Esophagus mucosa (tissue), 1 donor: ENCODE measurements at places on chromosomes 12 and 14.

GRCh38 chr12:7128681-7129286, at the start of gene RBP5:
TSS of gene RBP5 (minus strand) at chr12:7128889. CDS start at chr12:7128775, 114 bp downstream.
- no peak for ATAC-seq

DNA sequence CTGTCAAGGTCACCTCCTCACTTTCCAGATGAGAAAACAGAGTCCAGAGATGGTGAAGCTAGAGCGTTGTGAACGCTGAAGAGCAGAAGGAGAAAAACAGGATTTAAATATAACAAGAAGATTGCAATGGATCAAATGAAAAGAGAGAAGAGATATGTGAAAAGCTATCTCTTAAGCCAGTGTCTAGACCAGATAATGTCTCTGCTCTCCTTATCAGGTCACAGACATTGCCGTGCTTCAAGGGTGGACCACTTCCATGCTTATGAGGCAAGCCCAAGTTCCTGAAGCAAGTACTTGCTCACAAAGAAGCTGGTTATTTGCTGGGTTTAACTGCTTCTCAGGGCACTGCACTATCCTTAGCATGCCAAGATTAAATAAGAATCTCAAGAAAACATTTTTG, 31.6 kb upstream of the FRS2 start:
- no peak for ATAC-seq

DNA sequence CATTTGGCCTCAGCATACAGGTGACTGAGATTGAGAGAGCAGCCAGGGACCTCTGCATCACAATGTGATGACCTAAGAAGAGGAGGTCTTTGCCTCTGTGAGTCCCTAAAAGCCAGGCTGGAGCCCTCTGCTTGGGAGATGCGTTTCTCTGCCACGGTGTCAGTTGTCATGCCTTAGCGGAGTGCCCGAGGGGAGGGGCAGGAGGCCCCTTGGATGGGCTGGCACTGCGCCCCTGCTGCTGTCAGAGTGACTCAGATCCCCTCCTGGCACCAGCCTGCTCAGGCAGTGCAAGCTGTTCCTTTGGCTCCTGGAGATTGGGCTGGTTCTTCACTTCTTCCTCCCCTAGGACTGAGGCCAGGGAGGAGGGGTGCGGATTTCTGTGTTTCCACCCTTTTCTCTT, 64.9 kb upstream of the KCNA5 start:
- no peak for ATAC-seq

DNA sequence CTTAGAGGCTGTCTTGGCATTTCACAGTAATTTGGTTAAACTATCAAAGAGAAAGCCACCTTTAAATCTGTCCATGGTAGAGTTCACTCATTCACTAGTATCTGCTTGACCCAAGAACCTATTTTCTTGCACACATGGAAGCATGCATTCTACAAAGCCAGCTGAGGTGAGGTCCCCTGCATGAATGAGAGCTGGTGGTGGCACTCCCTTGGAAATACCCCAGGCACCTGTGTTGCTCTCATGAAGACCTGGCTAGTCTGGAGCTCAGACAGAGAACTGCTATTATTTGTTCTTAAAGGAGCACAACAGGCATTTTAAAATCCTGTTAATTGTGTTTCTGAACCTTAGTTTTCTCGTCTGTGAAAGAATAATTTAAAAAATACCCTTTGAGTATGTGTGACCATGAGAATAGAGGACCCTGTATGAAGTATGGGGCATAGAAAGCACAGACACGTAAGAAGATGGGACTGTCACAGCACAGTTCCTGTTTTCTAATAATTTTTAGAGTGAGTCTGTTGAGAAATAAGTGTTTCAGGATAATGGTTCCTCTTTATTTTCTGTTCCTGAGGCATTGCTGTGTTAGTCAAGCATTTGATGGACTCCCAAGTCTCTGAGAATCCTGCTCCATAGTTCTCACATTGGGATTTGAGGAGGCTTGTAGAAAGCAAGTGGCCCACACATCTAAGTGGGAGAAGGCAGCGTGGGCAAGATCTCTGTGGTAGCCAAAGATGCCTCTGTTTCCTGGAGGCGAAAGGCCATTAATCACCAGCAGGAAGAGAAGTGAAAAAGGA, 10.9 kb downstream of the RGS6 start:
- ATAC-seq: no peak

- ATAC-seq: peak; percentile 8
Observed at GRCh38 chr12:96237465-96238077, 43.4 kb downstream of the ELK3 start.

DNA sequence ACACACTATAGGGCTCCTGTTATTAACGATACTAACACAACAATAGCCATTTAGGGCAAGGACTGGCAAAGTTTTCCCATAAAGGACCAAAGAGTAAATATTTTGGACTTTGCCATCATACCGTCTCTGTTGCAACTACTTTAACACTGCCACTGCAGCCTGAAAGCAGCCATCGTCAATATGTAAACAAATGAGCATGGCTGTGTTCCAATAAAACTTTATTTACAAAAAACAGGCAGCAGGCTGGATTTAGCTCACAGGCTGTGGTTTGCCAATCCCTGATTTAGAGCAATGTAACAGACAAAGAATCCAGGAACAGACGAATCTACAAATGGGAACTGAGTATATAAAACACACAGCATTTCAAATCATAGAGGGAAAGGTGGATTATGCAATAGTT, 84.1 kb downstream of the FRMD6 start:
- ATAC-seq: no peak

DNA sequence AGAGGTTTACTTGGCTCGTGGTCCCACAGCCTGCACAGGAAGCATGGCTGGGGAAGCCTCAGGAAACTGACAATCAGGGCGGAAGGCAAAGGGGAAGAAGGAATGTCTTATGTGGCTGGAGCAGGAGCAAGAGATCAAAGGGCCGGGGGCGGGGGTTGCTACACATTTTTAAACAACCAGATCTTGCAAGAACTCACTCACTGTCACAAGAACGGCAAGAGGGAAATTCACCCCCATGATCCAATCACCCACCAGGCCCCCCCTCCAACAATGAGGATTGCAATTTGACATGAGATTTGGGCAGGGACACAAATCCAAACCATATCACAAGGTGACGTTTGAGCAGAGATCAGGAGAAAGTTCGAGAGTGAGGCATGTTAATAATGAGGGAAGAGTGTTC, 163.7 kb upstream of the RPH3A start:
- no peak for ATAC-seq

DNA sequence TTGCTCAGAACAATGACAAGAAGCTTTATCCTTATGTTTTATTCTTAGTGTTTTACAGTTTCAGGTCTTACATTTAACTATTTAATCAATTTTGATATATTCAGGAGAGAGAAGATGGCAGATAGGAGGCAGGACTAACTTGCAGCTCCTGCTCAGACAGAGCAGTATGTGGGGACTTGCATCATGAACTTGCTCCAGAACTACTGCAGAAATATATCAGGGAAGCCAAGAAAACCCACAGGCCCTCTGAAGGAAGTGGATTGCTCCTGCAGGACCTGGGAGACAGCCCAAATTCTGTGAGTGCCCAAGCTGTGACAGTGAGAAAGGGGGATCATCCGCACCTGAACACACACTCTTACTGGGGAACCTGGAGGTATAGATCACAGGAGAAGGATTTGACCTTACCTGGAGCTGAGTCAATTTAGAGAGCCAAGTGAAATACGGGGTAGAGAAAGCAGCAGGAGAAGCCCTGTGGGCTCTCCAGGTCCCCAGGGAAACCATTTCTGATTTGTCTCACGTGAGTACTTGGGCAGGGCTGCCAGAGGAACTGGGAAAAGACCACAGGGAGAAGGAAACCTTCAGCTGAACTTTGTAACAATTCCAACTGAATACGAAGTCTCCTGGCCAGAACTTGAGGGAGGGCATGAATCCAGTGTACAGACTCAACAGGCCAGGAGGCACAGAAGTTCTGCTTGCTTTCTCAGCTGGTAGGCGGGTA, 28.9 kb upstream of the TSPAN8 start:
- ATAC-seq: no peak

GRCh38 chr14:39841088-39841487, 408.9 kb upstream of the FBXO33 start:
- no peak for ATAC-seq

- peak; percentile 19 for ATAC-seq
Observed at GRCh38 chr14:70642303-70643235, 853 bp downstream of the TTC9 start.

- no peak for ATAC-seq
Observed at GRCh38 chr12:92581604-92582003, 121.2 kb upstream of the PLEKHG7 start.

GRCh38 chr12:45076417-45077026, 25.6 kb upstream of the DBX2 start:
- ATAC-seq: no peak

DNA sequence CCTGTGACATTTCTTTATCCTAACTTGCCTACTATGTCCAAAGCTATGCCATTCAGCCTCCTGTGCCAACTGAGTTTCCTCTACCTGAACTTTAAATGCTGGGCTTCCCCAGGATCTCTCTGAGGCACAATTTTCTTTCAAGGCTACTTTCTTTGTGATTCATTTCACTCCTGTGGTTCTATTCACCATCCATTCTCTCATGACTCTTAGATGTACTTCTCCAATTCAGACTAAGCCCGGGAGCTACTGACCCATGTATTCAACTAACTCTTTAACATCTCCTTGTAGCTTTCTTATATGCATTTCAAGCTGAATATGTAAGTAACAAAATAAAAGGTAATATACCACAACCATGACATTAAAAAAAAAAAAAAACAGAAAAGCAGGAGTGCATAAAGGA, 738.9 kb upstream of the USP15 start:
- no peak for ATAC-seq

GRCh38 chr14:81716953-81717352, 183.3 kb upstream of the SEL1L start:
- ATAC-seq: no peak

DNA sequence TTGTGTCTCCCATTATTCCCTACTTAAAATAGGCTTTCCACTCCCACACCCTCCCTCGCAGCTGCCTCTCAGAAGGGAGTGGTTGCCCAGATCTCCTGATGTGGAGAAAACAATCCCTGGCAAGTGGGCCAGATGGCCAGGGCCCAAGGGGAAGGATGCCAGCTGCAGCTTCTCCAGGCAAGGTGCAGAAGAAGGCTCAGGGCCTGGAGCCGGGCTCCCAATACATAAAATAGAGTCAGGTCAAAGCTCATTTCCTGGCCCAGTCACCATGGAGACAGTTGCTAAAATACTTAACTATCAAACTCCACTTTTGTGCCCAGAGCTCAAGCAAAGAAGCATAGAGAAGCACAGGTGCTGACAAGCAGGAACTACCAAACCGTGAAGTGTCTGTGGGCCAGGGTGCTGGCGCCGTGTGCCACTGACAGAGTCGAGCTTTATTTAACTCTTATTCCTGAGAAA, 45.7 kb upstream of the ITPR2 start:
- ATAC-seq: peak; percentile 74

GRCh38 chr12:117042171-117042842, 56.9 kb downstream of the TESC start:
- no peak for ATAC-seq

DNA sequence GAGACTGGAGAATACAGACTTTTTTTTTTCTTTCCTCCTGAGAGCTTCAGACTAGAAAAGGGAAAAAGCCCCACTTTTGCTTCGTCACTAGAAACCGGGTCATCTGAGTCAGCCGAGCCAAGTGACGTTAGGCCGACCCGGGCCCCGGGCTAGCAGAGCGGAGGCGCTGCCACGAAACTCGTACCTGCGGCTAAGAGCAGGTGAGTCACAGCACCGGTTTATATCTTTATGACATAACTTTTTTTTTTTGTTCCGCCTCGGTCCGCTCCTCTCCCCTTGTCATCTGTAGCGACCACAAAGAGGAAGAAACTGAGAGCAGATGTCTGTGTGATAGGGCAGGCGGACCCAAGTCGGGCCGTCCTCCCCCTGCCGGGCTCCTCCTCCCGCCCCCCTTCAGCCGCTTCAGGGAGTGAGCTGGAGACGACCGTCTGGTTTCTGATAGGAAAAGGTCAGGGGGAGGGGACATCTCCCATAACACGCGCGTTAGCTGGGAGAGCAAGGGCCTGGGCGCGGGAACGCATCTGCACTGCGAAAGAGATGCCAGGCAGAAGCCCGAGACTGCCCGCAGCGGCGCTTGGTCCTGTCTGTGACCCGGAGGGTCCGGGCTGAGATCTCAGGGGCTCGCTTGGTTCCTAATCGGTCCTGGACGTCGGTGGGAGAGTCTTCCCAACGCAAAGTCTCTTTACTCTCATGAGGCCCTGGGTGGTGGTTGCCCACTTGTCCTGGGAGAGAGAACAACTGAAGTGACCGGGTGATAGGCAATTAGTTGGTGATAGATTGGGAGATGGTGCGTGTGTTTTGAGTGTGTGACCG, 586 bp downstream of the TTC6 start:
- peak; percentile 66 for ATAC-seq

DNA sequence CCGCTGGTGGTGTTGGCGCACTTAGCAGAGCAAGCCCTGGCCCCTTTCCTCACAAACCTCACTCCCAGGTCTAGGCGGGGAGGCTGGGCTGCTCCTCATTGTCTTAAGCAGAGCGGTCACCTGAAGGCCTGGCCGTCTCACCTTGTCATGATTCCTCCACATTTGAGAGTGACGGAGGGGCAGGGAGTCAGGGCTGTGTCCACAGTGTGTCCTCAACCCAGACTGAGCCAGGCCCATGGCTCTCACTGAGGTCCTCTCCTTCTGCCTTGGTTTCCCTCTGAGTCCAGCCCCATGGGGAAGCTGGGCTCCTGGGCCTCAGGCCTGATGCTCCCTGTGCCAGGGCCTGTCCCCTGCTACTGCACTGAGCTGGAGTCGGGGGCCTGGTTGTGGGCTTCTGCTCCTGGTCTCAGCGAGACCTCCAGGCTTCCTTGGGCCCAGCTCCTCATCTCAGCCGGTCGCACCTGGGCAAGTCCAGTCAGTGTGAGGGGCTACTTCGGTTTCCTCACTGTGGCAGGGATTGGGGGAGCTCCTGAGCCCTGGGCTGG, 44.9 kb downstream of the KRT80 start:
- no peak for ATAC-seq

- ATAC-seq: no peak
Observed at GRCh38 chr12:108282676-108283075, 56.4 kb downstream of the CMKLR1 start.

DNA sequence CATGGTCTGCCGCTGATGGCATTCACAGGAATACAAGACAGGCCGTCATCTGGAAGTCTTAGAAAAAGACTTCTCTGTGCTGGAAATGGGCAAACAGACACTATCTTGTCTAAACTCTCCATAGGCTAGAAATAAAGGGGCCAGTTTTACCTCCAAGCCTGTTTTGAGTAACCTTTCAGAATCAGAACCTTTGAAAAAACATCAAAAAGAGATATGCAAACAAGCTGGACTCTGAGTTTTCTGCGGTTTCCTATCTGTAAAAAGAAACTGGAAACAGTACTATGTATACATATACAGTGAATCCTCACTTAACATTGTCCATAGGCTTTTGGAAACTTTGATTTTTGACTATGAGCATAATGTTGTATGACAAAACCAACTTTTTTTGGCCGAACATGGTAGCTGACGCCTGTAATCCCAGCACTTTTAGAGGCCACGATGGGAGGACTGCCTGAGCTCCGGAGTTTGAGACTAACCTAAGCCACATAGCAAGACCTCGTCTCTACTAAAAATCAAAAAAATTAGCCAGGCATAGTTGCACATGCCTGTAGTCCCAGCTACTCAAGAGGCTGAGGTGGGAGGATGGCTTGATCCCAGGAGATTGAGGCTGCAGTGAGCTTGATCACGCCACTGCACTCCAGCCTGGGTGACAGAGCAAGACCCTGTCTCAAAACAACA, 92.9 kb upstream of the MAX start:
- no peak for ATAC-seq
